ENCODE measurements at places on chromosomes 3 and 15.

DNA sequence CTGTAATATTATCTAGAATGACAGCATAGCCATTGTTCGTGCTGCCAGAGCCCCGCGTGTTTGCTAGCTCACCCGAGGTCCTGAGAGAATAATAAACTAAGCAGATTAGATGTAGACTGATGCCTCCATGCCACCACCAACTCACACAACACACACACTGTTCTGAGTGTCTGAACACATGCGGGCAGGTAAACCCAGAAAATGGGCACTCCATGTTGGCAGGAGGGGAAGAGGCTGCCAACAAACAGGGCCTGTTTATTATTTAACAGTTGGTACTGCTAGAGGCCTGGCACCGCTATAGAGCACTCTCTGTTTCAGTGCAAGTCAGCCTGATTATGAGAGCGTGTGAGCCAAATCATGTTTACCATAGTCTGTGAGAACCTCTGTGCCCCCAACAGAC lies 299.0 kb downstream of the ZBTB20 start:
- no peak for DNase-seq

DNA sequence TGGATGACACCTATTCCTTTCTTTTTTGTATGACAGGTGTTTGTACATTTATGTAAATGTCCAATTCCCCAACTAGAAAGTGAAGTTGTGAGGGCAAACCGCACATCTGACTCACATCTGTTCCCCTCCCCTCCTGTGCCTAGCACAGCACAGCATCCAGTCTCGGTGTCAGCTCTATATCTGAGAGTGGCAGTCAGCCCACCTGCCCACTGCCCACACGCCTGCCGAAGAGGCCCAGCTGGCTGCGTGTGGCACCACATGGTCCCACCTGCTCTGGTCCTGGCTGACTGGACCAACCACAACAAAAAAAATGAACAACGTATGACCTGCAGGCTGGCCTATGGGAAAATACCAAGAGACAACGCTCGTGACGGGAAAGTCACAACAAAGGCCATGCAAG lies 62.8 kb downstream of the XXYLT1 start:
- no peak for DNase-seq

DNA sequence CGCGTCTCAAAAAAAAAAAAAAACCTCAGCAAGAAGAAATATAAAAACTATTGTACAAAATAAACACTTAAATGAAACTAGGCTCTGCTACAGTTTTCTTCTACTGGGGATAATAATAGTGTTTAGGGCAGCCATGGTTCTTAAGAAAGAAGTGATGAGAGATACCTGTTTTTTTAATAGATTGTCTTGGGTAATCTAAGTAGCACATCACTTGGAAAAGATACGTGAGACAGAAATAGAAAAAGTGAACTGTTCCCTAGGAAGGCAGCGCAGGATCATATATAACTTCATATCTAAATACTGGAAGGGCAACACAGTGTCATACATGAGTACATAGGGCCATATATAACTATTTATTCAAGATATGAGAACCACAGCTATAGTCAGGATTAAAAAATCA lies 11.9 kb downstream of the GOLGB1 start:
- DNase-seq = no peak

DNA sequence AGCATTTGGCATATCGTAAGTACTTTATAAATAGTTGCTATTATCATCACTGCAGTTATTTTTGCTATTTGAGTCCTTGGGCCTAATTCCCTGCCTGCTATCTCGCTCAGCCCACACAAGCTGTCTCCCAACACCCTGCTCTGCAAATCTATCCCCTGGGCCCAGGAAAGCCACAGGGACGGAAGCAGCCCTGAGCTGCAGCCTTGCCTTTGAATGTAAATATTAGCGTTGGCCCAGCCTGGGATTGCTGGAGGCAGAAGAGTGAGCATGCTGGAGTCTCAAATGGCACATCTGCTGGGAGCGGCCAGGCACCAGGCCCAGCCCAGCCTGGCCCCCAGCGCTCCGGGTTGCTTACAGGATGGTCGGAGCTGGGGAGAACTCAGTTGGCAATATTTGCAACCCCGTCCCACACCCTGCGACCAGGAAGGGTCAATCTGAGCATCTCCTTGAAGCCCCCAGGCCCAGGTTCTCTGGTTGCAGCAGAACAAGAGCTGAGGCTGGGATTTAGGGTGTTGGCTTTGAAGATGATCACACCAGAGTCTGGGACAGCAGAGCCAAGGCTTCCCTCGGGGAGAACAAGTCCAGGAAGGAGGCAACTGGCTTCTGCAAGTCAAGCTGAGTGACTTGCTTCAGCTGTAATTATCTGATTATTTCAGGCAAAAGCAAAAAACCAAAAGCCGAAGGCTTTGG lies 529.6 kb downstream of the SHQ1 start:
- no peak for DNase-seq

DNA sequence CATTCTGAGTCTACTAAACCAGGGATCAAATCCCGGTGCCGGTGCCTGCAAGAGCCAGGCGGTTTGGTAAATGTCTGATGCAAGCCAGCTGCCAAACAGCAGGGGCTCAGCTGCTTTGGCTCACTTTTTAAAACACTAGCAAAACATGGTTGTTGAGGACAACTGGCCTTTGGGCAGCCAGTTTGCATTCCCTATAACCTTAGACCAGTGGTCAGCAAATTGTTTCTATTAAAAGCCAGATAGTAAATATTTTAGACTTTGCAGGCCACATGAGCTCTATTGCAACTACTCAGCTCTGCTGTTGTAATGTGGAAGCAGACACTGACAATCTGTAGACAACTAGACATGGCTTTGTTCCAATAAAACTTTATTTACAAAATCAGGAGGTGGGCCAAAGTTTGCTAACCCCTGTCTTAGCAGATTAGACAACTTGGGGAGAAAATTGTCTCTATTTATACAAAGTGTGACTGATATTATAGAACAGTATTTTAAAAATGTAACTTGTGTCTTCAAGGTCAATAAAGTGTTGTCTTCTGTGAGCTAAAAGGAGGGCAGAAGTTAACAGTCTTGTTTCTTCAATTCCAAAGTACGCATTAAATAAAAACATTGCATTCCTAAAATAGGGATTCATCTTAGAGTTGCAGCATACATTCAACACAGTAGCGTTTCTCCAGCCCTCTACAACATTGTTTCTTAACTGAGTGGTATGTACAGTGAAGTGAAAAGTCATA lies 67.6 kb downstream of the SSUH2 start:
- DNase-seq = no peak

DNA sequence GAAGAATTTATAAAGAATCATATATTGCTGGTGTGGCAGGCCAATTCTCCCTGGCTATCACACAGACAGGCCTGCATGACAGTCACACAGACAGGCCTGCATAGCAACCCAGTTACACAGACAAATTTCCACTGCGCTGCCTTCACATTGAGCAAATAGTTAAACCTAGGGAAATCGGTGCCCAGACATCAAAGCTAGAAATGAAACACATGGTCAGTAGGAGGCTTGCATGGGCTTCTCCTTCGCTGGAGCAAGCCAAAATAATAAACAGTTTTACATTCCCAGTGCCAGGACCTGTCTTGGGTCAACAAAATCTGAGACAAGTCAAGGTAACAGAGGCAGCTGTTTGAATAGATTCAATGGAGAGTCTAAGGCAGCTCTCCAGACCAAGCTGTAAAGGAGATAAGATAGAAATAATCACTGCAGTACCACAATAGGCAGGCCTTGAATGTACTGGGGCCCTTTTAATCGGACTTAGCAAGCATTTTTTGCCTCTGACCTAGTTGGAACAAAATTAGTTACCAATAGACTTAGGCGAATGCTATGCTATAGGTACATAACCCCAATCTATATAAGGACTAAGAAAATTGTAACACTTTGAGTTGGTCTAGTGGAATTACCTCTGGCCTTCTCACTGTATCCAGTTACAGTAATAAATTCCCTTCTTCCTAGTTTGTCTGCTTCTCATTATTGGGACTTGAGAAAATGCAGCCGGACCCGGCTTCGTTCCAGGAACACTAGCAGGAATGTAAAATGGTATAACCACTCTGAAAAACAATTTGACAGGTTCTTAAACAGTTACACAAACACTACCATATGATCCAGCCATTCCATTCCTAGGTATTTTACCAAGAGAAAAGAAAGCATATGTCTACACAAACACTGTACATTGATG lies 274.7 kb upstream of the UBE2E2 start:
- DNase-seq = no peak

GRCh38 chr15:90889313-90889730 lies 5.0 kb downstream of the FES start:
- DNase-seq = no peak

GRCh38 chr3:156620260-156620659 lies 54.1 kb upstream of the TIPARP start:
- no peak for DNase-seq

DNA sequence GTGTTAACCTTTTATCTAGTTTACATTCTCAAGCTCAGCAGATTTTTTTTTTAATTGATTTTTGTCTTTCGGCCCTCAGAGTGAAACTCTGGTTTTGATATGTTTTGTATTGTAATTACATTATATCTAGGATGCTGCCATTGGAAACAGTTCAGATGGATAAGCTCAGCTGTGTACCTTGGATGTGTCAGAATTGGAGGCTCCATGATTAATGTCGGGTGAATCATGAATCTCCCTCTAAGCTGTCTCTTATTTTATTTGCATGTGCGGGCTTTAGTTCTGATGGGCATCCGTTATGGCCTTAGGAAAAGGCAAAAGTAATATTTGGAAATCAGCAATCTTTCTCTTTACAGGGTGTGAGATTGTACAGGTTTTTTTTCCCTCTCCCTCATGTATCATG lies 4.2 kb downstream of the PTPRG start:
- no peak for DNase-seq

DNA sequence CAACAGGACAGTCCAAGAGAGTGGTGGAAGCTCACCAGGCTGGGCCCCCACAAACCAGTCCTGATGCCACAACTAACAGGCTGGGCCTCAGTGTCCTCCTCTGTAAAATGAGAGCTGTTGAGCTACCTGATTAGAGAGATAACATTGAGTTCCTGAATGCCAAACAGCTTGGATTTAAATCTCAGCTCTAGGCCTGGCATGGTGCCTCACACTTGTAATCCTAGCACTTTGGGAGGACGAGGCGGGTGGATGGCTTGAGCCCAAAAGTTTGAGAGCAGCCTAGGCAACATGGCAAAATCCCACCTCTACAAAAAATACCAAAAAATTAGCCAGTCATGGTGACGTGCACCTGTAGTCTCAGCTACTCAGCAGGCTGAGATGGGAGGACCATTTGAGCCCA lies 20.1 kb upstream of the TMCC1 start:
- DNase-seq = no peak

DNA sequence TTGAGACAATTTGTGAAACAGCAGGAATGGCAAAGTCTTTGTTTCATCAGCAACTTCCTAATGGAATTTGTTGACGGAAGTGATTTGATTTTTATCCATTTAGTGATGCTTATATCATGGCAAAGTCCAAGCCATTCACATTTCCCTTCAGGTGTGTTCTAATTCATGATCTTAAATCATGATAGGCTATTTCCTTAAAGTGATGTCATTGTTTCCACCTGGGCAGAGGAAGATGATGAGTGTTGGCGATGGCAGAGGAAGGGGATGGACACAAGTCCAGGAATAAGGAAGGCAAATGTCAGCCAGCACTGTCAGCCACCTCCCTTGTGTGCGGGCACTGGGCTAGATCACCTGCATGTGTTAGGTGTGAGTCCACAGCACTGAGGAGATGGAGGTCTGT lies 49.9 kb downstream of the EEFSEC start:
- DNase-seq = no peak

- no peak for DNase-seq
These were observed 963.4 kb upstream of the SEMA6D start for GRCh38 chr15:46753946-46754345.

DNA sequence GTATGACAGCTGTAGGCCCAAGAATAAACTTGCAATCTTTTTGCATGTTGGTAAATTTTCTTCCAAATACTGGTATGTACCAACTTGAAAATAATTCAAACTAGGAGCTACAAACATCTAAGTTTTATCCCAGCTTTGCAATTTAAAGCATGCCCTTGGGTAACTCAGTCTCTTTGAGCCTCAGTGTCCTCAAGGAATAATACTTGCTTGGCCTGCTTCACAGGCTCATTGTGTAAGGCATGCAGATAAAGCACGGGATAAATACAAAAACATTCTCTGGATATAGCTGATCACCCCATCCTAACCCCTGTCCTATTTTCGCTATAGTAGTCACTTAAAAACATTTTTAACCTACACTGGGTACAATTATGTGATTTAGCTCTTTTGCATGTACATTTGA lies 9.6 kb upstream of the TMEM44 start:
- DNase-seq = no peak

- no peak for DNase-seq
These were observed 195.8 kb downstream of the FHIT start for GRCh38 chr3:61055447-61055846.

DNA sequence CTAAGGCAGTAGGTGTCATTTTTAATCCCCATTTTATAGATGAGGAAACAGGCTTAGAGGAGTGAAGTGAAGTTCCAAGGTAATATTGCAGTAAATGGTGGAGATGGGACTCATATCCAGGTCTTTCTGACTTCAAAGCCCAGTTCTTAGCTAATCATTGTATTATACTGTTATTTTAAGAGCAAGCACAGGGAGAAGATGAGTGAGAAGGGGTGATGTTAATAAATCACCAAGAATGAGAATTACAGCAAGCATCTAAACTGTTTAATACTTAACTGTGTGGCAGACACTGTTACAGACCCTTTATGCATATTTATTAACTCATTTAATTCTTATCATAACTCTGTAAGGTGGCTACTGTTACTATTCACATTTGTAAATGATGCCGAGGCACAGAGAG lies 61.2 kb downstream of the VPS8 start:
- DNase-seq = no peak

- DNase-seq = no peak
These were observed 22.8 kb upstream of the KCTD6 start for GRCh38 chr3:58469096-58469495.

DNA sequence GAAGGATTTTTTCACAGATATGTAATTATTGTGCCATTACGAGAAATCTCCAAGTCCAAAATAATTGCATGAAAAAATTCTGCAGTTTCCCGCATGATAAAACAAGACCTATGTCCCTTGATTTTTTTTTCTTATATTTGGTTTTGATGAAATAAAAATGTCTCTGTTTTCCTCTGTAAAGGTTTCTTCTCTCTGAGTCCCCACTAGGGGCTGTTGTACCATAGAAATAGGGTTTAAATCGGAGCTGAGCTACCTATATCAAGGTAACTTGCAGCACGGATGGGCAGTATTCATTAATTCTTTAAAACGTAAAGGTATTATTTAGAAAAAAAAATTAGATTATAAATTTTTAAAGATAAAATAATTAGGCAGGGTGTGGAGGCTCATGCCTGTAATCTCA lies 66.6 kb upstream of the IGF1R start:
- DNase-seq = no peak

- DNase-seq = no peak
These were observed 52.4 kb downstream of the SLC9A9 start for GRCh38 chr3:143795874-143796273.

DNA sequence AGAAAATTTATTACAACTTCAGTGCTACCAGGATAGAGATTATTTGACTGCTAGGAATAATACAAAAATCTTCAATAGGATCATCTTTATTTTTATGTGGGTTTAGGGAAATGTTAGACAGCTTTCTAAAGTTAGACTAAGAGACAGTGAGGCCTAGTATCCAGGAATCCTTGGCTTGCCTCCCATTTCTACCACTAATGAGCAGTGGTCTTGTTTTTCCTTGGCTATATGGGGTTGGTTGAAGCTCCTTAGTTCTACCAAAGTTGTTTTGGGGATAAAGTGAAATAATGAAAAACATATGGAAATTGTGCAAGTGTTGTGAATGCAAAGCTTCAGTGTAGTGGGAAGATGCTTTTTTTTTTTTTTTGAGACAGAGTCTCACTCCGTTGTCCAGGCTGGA lies 16.8 kb downstream of the AP4E1 start:
- no peak for DNase-seq

- DNase-seq = no peak
These were observed 93.0 kb downstream of the SSR3 start for GRCh38 chr3:156461889-156462288.

- DNase-seq = no peak
These were observed 17.0 kb downstream of the WDR93 start for GRCh38 chr15:89707577-89707976.

All from NCI-H1048 (cell line).